ENCODE measurements at places on chromosomes 1 and 21.

DNA sequence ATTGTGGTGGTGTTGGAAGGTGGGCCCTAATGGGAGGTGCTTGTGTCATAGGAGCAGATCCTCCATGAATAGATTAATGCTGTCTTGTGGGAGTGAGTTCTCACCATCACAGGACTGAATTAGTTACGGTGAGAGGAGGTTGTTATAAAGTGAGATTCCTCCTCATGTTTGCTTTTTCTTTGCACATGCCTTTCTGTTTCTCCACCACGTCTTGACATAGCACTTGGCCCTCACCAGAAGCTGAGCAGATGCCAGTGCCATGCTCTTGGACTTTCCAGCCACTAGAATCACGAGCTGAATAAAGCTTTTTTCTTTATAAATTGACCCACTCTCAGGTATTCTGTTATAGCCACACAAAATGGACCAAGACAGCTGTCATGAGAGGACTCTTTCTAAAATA is 194.8 kb downstream of the PTPRU start:
- DNase-seq, result no peak

DNA sequence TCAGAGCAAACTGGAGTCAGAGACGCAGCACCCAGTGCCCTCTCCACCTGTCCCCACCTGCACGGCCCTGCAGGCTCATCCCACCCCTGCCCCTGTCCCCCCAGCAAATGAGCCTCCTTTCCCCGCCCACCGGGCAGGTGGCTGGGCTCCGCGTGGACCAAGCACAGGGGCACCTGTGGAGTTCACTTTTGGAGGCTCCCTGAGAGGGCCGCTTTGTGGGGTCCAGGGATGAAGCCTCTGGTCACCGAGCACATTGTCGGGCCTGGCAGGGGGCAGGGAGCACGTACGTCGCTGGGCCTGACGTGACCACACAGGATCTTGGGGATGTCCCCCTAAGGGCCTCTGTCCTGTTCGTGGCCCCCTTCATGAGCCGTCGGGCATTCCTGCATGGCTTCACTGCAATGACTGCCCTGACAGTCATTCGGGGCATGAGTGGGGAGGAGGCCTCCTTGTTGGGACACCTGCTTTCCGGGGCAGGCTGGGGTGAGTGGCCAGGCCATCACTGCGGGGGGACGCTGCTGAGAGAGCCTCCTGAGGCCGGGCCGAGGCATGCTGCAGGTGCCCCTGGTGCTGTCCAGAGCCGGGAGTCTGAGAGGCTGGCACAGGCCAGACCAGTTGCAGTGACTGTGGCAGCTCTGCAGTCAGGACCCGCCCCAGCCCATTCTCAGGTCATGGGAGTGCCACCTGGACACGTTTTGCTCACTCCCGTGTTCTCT is 19.7 kb downstream of the SLX9 start:
- DNase-seq, result no peak

- DNase-seq, result no peak
Observed at GRCh38 chr21:16342932-16343331, 613.1 kb downstream of the USP25 start.

DNA sequence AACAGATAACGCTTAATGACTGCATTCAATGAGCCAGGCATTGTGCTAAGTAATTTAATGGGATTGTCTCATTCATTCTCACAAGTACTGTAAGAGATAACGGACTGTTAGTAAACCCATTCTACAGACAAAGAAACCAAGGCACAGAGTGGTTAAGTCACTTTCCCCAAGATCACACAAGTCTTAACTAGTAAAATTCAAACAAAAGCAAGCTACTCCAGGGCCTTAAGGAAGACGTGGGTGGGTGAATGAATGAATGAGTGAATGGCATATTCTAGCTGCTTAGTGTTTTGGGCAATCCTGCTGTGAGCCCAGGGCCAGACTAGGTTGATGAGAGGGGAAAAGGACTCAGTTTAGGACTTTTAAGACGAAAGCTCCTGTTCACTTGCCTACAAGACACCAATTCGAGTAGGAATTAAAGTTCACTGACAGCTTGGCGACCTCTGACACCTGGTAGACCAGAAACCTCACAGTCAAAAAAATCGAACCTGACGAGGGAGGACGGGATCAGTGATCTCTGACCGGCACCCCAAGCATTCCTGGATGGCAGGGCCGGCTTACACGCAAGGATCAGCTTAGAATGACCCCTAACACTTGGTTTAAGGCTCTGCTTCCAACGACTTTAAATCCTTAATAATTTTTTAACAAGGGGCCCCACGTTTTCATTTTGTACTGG is 557 bp downstream of the EMC1 start:
- DNase-seq, result no peak

DNA sequence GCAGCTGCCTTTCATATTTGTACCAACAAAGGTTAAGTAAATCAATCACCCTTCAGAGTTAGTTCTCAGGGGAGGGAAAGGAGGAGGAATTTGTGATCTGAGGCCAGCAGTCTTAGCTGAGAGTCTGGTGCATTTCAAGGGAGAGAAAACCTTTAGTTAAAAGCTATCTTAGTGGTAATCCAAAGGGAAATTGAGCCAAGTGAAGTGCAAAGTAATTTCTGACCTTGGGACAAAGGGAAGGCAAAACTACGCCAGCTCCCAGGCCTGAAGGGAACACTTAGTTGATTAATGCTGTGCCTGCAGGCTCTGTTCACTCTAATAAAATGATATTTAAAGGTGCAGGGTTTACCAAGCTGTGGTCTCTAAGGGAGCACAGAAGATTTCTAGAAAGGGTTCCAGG is 23.1 kb upstream of the FMOD start:
- no peak for DNase-seq

DNA sequence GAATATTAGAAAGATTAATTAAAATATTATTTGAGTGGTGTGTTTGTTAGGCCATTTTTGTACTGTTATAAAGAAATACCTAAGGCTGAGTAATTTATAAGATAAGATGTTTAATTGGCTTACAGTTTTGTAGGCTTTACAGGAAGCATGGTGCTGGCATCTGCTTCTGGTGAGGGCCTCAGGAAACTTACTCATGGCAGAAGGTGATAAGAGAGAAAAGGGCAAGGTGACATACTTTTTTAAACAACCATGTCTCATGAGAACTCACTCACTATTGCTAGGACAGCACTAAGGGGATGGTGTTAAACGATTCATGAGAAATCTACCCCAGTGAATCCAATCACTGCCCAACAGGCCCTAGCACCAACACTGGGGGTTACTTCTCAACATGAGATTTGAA is 56.7 kb upstream of the RGS21 start:
- no peak for DNase-seq

DNA sequence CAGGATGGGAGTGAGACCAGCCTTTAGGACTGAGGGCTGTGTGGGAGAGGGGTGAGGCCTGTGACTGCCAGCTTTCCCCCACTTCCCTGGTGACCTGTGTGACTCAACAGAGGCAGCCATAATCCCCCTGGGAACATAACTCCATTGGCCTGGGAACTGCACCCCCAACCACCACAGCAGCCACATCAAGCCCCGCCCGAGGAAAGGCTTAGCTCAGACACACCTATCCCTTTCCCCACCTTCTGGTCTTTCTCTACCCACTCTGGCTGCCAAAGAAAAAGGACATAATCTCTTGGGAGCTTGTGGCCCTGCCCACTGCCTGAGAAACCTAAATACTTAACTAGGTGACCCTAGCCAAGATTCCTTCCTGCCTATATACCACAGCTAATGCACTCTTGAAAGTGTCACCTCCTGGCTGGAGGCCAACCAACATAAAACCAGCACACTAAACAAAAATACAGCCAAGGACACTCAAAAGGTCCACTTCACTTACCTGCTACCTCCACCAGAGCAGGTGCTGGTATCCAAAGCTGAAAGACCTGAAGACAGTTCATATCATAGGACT is 406.6 kb upstream of the CAMK1G start:
- no peak for DNase-seq

DNA sequence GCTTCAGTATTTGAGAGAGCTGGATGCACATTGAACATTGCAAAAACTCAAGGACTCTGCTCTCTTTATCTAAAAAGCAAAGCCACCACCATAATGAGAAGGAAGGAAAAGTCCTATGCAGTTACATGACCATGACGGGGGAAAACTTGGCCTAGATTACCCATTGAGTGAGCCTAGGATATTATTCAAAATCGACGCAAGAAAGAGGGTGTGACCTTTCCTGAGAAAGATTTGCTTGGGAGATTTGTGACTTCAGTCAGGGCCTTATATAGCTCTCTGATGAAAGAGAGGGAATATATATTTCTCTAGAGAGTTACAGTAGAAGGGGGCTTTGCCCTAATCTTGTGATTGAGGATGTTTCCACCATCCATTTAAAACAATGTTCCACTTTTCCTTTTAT is 153.0 kb upstream of the DPYD start:
- DNase-seq, result no peak

- DNase-seq, result no peak
Observed at GRCh38 chr1:18362150-18362549, 118.6 kb upstream of the KLHDC7A start.

GRCh38 chr1:200527670-200528069 is 92.9 kb downstream of the KIF14 start:
- DNase-seq, result no peak

DNA sequence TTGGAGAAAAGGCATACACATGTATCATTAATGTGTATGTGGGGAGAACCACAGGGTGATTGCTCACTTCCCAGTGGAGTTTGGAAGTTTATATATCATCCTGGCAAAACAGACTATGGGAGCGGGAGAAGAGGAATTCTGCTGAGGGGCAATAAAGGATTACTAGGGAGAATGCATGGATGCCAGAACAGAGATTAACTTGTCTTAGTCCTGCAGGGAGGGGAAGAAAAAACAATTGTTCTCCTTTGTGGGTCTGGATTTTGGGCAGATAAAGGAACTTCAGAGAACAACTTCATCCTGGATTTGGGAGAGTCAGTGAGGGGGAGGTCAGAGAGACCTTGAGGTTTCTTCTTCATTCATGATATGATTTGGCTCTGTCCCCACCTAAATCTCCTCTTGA is 55.9 kb upstream of the SOX13 start:
- no peak for DNase-seq

- peak; percentile 2 for DNase-seq
Observed at GRCh38 chr1:43503534-43503933, 27.1 kb upstream of the PTPRF start.

DNA sequence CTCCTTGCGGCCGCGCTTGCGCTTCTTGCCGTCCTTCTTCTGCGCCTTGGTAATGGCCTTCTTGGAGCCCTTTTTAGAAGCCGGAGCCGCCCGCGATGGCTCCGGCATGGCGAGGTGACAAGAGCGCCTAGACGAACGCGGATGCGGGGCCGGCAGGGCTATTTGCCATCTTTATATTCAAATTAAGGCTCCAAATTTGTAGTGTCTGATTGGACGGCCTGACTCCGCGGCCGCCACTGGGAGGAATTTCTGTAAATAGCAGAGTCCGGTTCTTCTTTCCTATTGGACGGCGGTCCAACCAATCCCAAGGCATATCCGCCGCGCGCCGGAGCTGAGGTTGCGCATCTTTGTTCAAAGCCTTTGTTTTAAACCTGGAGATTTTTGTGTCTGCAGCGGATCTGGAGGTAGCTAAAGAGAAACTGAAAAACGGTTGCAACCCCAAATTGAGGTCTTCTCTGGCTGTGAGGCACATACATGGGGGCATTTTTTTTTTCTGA is 22.6 kb upstream of the RNF187 start:
- peak; percentile 74 for DNase-seq

DNA sequence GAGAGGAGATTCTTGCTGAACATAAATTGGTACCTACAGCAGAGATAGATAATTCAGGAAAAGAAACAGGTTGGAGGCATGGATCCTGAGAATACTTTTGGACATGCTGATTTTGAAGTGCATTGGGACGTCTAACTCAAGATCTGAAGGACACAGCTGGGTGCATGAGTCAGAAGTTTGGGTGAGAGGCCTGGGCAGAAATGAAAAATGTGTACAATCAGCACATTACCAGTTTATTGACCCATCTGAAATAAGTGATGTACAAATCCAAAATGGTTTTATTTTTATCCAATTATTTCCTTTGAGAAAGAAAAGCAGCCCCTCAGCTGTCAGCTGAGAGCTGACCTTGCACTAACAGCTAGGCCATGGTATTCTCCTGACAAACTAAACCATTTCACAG is 975.2 kb upstream of the B3GALT2 start:
- no peak for DNase-seq

- peak; percentile 25 for DNase-seq
Observed at GRCh38 chr1:174726167-174726879, 273.4 kb upstream of the CACYBP start.

DNA sequence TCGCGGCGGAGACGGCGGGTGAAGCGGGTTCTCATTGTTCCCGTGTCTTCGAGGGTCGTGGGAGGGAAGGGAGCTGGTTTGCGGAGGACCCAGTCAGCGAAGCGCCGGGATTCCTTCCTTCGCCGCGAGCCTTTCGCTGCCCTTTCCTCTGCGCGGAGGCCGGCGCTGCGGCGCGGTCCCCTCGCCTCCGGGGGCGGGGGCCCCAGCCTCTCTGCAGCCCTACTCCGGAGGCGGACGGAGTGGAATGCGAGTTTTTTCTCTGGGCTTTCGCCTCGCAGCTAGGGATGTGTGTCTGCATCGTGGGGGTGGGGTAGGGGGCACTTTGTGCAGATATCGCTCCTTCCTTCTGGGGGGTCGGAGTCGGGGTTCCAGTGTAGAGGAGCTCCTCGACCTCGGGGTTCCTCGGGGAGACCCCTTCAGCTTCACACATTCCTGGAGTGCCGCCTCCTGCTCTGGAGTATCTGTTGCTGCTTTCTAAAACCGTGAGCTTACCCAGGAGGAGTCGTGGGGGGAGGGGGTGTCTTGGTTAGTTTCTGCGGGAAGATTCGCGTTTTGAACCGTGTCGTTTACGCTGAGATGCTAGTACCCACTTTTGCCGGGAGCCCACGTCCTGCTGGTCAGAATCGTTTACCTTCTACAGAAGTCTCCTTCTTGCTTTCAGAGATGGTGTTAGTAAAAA is 595 bp downstream of the RNF2 start:
- DNase-seq, result peak; percentile 74

DNA sequence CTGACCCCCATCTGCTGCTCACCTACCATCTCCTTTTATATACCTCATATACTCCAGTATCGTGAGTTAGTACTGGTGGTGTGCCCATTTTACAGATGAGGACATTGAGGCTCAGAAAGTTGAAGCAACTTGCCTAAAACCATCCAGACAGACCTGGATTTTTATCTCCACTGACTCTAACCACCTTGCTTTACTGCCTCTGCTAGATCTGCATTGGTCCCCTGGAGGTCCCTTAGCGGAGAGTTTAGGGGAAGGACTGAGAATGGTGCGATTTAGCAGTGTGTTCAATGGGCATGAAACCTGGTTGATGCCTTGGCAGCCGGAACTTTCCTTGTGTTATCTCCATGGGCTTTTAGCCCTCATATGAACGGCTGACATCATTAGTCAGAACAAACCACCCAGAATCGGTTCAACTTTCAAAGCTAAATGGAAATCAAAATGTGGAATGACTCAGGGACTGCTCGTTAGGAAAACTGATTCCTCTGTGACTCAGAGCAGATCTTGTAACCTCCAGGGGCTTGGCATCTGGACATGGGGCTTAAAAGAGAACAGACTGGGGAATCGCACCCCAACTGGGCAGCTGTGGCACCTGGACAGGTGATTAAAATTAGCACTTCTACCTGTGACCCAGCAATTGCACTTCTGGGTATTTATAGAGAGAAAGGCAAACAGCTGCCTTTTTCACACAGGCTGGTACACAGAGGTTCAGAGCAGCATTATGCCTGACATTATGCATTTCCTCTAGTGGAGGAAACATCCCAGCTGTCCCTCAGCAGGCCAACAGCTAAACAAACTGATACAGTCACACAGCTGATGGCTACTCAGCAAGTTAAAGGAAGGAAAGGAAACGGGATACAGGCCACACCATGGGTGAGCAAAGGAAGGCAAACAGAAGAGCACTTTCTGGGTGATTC is 25.3 kb downstream of the TMEM51 start:
- no peak for DNase-seq

GRCh38 chr1:8398677-8399076 is 80.8 kb downstream of the SLC45A1 start:
- no peak for DNase-seq

- no peak for DNase-seq
Observed at GRCh38 chr1:165894591-165894990, 67.2 kb downstream of the UCK2 start.
